ENCODE measurements at places on chromosomes 1 and 21.

DNA sequence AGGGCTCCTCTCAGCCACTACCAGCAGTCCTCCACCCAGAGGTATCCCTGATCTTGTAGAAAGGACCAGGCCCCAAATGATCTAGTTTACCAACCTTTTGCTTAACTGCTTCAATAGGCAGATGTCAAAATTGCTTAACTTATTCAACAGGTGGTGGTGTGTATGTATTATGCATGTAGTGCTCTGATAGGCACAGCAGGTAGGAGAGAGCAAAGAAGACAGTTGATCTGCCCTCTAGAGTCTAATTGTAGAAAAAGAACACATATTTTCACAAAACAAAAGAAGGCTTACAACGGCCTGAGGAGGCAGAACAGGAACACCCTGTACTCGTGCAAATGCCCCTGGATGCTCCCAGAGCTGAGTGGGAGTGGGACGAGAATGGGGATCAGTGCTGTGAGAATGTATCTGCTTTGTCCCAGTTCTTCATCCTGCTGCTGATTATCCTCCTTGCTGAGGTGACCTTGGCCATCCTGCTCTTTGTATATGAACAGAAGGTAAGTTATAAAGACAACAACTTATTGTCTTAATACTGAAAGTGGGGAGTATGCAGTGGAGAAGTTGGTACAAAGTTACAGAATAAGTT, 21.1 kb downstream of the CD53 start:
- no peak for DNase-seq

- no peak for DNase-seq
Observed at GRCh38 chr1:206760590-206760989, 10.0 kb upstream of the IL19 start.

GRCh38 chr1:157001304-157001703, 44.2 kb downstream of the ARHGEF11 start:
- no peak for DNase-seq

GRCh38 chr1:232109391-232109790, 482.8 kb downstream of the DISC1 start:
- DNase-seq: no peak

DNA sequence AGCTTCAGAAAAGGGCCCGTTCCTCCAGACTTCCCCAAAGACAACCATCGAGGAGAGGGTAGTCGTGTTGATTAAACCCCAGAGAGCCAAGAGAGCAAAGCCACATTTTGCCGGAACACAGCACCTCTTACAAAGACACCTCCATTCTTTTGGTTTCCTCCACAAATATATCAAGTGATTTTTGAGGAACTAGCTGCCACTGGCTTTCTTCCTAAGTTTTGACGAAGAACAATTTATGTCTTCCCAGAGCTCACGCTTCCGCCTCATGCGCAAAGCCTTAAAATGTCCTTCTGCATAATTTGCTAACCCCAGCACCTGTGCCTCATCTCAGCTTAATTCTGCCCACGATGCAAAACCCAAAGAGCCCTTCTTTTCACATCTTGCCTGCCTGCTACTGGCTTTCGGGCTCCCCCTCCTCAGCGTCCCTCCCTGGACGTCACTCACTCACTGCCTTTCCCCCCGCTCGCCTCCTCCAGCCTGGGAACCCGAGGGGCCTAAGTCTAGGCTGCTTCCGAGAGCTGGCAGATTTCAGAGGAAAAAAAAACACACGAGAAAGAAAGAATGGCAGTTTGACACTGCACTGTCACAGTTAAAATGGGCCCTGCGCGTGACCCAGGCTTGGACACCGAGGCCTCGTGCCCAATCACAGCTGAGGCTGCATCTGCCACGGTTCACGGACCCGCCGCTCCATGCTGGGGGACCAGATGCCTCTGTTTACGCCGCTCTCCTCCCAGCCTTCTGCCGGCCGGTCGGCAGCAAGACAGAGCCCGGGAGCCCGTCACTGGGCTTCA, 77.6 kb upstream of the IFNAR2 start:
- DNase-seq: no peak

- no peak for DNase-seq
Observed at GRCh38 chr1:245327360-245327759, 172.6 kb downstream of the KIF26B start.

DNA sequence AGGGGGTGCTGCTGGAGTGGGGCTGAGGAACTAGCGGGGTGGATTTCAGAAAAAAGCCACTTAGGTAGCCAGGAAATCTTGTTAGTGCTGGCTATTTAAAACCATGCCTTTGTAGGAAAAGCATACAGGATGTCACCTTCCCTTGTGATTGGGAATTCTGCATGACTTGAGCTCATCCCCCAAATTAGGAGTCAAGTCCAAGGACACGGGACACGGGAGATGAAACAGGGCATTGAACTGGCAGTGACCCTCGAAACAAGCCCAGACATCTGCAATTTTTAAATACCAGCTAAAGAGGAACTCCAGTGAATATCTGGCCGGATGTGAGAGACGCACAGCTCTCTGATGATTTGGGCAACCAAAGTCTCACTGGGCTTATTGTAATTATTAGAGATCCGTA, 32.8 kb downstream of the C2CD2 start:
- no peak for DNase-seq

GRCh38 chr1:19384113-19384512, 72.0 kb downstream of the SLC66A1 start:
- no peak for DNase-seq

GRCh38 chr1:153852170-153852569, 70.6 kb downstream of the GATAD2B start:
- no peak for DNase-seq

- DNase-seq: no peak
Observed at GRCh38 chr1:89545264-89546038, 20.8 kb downstream of the LRRC8B start.

GRCh38 chr21:45831991-45832740, 149.4 kb upstream of the COL6A1 start:
- no peak for DNase-seq

- DNase-seq: no peak
Observed at GRCh38 chr1:64183395-64184002, 19.9 kb upstream of the UBE2U start.

GRCh38 chr1:29675481-29676263, 439.4 kb downstream of the PTPRU start:
- no peak for DNase-seq

DNA sequence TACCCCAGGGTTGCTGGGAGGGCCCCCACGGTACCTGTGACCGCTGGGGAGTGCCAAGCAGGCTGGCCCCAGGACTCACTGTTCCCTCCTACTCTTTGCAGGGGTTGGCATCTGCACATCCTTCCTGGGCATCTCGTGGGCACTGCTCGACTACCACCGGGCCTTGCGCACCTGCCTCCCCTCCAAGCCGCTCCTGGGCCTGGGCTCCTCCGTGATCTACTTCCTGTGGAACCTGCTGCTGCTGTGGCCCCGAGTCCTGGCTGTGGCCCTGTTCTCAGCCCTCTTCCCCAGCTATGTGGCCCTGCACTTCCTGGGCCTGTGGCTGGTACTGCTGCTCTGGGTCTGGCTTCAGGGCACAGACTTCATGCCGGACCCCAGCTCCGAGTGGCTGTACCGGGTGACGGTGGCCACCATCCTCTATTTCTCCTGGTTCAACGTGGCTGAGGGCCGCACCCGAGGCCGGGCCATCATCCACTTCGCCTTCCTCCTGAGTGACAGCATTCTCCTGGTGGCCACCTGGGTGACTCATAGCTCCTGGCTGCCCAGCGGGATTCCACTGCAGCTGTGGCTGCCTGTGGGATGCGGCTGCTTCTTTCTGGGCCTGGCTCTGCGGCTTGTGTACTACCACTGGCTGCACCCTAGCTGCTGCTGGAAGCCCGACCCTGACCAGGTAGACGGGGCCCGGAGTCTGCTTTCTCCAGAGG, 6.8 kb downstream of the XKR8 start:
- DNase-seq: no peak
